ENCODE measurements at places on chromosomes 13 and 19.

GRCh38 chr19:50590191-50590590 lies 22.0 kb upstream of the LRRC4B start:
- no peak for ATAC-seq

GRCh38 chr13:48909056-48909389 lies 66.7 kb upstream of the FNDC3A start:
- ATAC-seq = no peak

DNA sequence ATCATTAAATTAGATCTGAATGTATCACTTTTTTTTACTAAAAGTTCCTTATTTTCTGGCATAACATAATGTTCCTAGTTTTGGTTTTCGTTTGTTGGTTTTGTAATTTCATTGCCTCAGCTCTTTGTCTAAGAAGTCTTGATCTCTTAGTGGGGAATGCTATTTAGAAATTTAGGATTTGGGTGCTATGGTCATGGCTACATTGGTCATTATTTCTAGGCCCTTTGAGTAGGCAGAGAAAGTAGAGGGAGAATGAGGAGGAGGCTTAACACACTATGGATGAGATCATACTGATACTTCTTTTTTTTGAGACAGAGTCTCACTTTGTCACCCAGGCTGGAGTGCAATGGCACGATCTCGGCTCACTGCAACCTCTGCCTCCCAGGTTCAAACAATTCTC lies 41.8 kb downstream of the PIBF1 start:
- no peak for ATAC-seq

DNA sequence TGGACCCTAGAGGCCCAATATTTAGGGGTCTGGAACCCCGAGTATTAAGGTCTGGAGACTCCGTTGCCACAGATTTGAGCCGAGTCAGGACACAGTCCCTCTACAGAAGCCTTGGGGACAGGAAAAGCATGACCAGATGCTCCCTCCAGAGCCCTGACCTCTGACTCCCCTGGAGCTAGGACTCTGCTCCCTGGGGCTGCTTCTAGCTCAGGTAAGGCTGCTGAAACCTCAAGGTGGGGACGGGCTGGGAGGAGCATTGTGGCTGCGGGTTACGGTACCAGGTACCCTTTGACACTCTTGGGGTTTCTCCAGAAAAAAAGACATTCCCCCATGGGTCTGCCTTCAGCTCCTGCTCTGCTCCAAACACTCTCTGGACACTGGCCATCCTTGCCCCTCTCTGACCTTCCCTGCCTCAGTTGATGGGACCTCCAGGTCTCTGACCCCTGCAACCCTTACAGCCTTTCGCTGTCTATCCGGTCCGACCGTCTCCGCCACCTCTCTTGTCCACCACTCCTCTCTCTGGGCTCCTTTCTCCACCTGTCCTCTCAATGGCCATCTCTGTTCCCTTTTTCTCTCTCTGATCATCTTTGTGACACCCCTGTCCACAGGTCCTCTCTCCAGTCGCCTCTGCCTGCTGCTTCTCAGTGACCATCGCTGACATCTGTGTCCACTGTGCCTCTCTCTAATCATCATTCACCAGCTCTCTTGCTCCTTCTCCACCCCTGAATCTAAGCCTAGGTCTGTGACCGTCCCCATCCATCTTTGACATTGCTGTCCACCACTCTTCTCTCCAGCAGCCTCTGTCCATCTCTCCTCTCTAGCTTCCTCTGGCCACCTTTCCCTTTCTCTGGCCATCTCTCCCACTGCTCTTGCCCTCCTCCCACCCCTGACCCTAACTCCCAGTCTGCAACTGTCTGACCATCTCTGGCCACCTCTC lies 1.4 kb downstream of the LRFN3 start:
- ATAC-seq = no peak

- no peak for ATAC-seq
Observed at GRCh38 chr13:50969691-50970090, 60.1 kb downstream of the RNASEH2B start.

DNA sequence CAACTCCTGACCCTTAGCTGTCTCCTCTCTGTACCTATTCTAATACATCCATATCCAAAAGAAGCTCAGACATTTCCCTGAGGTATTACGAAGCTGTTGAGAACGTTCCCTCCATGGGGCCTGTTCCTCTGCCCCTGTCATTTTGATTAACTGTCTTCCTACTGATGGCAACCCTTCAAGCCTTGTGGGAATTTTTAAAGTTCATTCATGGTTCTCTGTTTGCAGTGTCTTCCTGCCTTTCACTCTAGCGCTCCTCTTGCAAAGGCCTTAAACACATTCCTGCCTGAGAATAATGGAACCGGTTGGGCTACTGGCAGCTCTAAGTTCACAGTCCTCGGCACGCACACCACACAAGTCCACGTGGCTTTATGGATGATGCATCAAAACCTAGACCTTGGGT lies 66.1 kb downstream of the LHFPL6 start:
- peak; percentile 79 for ATAC-seq

- ATAC-seq = no peak
Observed at GRCh38 chr13:20812890-20813289, 39.1 kb upstream of the EEF1AKMT1 start.

GRCh38 chr13:71714802-71715375 lies 152.1 kb downstream of the DACH1 start:
- ATAC-seq = no peak

GRCh38 chr13:44660050-44660449 lies 83.9 kb upstream of the TSC22D1 start:
- no peak for ATAC-seq

- no peak for ATAC-seq
Observed at GRCh38 chr13:27372896-27373295, 51.5 kb upstream of the GTF3A start.

- no peak for ATAC-seq
Observed at GRCh38 chr13:112984501-112984900, 15.5 kb downstream of the MCF2L start.

- ATAC-seq = no peak
Observed at GRCh38 chr13:80599765-80600164, 258.8 kb upstream of the SPRY2 start.

DNA sequence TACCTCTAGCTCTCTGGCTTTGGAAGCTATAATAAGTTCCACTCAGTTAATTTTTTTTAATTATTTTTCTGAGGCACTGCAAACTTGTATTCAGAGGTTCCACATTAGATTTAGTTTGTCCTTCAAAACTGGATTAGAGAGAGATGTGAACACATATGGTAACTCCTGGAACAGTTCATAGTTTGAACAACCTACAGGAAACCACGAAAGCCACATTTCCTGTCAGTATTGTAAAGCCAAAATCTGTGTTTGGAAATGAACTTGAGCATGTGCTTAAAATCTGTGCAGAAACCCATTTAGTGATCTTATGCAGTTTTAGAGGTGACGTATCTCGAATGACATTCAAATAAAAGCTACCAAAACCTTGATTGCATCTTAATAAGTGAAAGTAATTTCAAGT lies 1952.0 kb downstream of the OLFM4 start:
- ATAC-seq = no peak

GRCh38 chr13:112193463-112194166 lies 126.7 kb downstream of the SOX1 start:
- ATAC-seq = no peak

- peak; percentile 88 for ATAC-seq
Observed at GRCh38 chr19:15323496-15324235, 8.7 kb downstream of the BRD4 start.

DNA sequence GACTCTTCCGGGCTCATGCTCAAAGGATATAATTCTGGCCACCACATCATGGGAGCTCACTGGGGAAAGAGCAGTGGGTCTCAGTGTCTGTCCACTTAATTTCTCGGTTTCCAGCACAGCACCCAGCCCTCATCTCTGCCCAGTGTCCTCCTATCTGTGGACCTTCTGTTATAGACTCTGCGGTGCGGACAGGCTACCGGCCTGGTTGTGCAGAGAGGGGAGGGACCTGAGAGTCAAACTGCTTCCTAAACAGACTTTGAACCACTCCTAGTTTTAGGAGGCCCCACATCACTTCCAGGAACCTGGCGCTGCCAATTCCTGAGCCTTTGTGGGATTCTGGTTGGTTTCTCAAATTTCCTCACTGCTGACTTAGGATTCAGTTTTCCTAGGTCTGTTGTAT lies 59.8 kb upstream of the MED4 start:
- no peak for ATAC-seq

- ATAC-seq = no peak
Observed at GRCh38 chr19:57512845-57513244, 13.1 kb downstream of the ZNF773 start.

DNA sequence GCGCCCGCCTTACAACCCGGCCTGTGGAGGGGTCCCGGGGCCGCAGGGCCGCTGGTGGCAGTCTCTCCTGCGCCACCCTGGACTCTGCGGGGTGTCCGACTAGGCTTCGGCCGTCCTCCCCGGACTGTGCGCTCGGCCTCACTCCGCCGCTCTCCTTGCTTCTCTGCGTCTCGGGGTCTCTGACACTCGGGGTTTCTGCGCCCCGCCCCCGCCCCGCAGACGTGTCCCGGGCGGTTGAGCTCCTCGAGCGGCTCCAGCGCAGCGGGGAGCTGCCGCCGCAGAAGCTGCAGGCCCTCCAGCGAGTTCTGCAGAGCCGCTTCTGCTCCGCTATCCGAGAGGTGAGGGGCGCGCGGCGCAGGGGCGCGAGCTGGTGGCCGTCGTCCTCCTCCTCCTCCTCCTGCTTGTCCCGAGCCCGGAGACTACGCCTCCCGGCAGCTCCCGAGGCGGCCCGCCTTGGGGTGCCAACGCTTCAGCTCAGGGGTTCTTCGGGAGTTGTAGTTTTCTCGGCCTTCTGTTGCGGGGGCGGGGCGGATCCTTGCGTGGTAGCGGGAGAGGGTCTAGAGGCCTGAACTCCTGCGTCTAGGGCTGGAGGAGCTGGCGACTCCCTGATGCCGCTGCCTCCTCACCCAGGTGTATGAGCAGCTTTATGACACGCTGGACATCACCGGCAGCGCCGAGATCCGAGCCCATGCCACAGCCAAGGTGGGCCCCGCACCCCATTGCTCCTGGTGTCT lies 627 bp downstream of the LIN7B start:
- no peak for ATAC-seq
